ENCODE measurements at places on chromosomes 7 and 10.

- H3K4me3 ChIP-seq = no peak overlapping the region
- DNase-seq = no peak
- H3K27ac ChIP-seq = no peak overlapping the region
- no peaks in the 10 kb centered on the region for H3K36me3 ChIP-seq
- no peaks in the 10 kb centered on the region for H3K4me1 ChIP-seq
- no peaks in the 10 kb centered on the region for H3K27me3 ChIP-seq
These were observed 30.1 kb upstream of the KCNMA1 start for GRCh38 chr10:77667426-77668324.

- H3K4me1 ChIP-seq = no peaks in the 10 kb centered on the region
- peak; percentile 76 for DNase-seq
- no peaks in the 10 kb centered on the region for H3K27me3 ChIP-seq
- peak overlapping the region; percentile 49 for H3K4me3 ChIP-seq
- peak overlapping the region; percentile 48 for H3K27ac ChIP-seq
These were observed 256.4 kb downstream of the CAMK1D start for GRCh38 chr10:12605580-12606405.

- peaks cover 16% of the 10 kb centered on the region for H3K4me1 ChIP-seq
- H3K36me3 ChIP-seq = no peaks in the 10 kb centered on the region
- H3K4me3 ChIP-seq = no peak overlapping the region
- H3K27ac ChIP-seq = peak overlapping the region; percentile 71
- no peak for DNase-seq
These were observed 32.7 kb downstream of the CALML5 start for GRCh38 chr10:5466451-5467206.

DNA sequence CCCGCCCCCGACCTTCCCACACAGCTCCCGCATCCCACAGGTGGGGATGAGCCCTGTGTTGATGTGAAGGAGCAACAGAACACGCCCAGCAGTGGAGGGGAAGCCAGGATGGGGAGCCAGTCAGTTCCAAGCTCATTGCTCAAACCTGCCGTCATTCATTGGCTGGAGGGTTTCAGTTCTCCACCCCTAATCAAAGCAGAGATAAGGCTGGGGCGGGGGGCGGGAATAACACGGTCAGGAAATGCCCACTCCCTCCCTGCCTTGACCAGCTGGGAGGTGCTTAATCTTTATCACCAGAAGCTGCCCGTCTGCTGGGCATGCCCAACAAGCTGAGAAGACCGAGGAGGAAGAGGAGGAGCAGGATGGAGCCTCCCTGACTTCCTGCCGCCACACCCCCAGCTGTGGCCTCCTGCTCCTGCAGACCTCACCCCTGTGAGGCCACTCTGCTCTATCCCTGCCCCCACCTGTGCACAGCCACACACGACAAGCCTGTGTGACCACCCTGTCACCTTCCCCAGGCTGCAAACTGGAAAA lies 265.1 kb downstream of the ZEB1 start:
- no peak for DNase-seq
- H3K27ac ChIP-seq = no peak overlapping the region
- H3K4me3 ChIP-seq = no peak overlapping the region
- no peaks in the 10 kb centered on the region for H3K36me3 ChIP-seq

GRCh38 chr7:124074007-124074406 lies 41.1 kb upstream of the TMEM229A start:
- no peak overlapping the region for H3K4me3 ChIP-seq
- DNase-seq = no peak
- no peaks in the 10 kb centered on the region for H3K36me3 ChIP-seq
- H3K27me3 ChIP-seq = no peaks in the 10 kb centered on the region

DNA sequence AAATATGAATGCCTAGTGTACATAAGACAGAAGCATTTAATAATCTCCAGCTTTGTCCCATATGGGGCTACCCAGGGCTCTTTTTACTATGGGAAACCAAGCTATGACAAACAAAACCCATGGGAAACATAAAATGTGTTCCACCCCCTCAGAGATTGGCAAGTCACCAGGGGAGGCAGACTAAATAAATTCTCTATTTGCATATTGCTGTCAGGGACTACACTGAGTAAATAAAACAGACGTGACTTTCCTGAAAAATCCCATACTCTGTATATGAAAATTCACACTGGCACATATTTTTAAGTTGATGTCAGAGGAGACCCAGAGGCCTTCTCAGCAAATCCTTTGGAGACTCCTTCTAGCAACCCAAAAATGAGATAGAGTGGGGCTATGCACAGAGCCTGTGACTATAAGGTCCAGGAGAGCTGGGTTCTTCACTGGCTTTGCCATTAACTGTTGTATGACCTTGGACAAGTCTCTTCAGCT lies 44.0 kb upstream of the HPSE2 start:
- DNase-seq = no peak
- H3K4me1 ChIP-seq = no peaks in the 10 kb centered on the region
- H3K4me3 ChIP-seq = no peak overlapping the region
- no peaks in the 10 kb centered on the region for H3K36me3 ChIP-seq

DNA sequence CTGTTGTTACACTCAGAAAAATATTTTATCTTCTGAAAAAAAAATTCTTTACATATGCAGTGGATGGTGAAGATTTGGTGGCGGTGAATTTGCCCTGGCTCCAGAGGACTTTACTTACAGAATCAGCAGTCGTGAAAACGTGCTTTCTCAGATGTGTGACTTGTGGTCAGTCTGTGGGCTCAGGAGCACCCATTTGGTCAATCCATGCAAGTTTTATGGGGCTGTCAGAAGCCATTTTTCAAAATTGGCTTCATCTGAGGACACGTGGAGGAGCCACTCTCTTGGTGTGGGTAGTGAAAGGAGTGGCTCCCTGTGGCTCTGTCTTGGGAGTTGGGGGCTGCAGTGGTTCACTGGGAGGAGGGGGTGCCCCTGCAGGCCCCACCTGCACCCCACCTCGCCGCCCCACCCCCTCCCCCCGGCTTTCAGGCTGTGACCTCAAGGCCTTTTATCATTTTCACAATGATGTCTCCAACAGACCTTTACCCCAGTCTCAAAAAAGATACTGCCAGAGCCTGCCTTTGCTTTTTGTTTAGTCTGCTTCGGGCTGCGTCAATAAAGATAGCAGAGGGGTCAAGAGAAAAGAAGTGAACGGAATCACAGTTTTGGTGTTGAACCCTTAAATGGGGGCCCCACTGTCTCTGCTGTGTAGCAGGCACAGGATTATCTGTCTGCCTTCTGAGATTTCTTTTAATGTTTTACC lies 137.4 kb downstream of the MGMT start:
- no peaks in the 10 kb centered on the region for H3K27me3 ChIP-seq
- no peaks in the 10 kb centered on the region for H3K36me3 ChIP-seq
- H3K4me3 ChIP-seq = no peak overlapping the region

DNA sequence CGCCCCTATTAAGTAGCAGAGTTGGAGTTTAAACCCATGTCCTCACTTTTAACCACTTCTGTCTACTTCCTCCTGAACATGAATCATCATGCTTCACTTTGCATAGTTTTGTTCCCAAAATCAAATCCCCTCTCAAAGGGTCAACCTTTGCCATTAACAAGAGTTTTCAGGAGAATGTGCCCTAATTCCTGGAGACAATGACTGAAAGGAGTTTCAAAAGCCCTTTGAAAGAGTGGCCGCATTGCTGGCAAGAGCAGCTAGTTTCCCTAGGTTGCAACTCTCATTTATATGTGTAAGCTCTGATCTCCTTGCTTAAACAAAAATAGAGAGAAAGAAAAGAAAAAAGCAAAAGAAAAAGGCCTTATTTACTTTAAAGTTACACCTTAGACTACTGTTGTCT lies 9.2 kb downstream of the LGI1 start:
- H3K4me1 ChIP-seq = no peaks in the 10 kb centered on the region
- DNase-seq = no peak
- no peaks in the 10 kb centered on the region for H3K36me3 ChIP-seq
- H3K27me3 ChIP-seq = no peaks in the 10 kb centered on the region
- no peak overlapping the region for H3K27ac ChIP-seq

DNA sequence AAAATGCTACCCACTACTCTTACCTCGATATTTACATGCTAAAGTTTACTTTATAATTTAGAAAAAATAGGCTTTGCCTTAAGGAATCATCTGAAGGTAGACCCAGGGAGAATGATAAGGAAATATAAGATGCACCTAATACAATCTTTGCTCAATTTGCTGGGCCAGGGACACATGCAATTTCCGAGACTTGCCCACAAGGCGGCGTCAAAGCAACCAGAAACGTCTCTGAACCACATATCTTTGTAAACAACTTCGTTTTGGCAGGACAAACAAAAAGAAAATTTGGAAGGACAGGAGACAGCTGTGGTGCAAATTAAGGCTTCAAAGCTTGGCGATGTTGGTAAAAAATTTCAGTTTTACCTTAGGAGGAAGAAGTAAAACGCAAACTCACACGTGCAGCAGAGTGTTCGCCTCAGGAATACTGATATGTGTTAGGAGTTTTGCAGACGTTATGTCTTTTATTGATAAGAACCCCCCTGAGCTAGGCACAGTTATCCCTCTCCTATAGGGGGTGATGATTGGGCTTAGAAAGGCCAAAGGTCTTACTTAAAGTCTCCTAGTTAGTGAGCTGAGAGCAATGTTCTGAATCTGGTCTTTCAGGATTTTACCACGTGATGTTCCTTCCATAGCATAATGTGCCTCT lies 134.3 kb downstream of the PRKCQ start:
- no peaks in the 10 kb centered on the region for H3K27me3 ChIP-seq
- peaks cover 22% of the 10 kb centered on the region for H3K36me3 ChIP-seq
- no peak overlapping the region for H3K4me3 ChIP-seq
- H3K4me1 ChIP-seq = no peaks in the 10 kb centered on the region
- H3K27ac ChIP-seq = no peak overlapping the region

DNA sequence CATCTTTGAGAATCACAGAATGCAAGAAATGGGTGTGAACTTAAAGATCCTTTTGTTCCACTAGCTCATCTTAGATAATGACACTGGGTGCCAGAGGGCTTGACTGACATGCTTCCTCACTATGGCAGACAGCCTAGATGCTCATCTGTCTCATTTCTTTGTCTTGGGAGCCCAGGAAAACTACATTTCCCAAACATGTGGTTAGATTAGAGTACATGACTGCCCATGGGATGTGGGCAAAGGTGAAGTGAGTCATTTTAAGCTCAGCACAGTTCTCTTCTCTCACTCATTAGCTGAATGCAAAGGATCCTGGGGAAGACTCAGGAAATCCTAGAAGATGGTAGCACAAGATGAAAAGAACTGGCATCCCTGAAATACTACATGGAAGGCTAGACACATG lies 32.5 kb upstream of the TBX20 start:
- H3K27me3 ChIP-seq = no peaks in the 10 kb centered on the region
- no peak for DNase-seq
- no peaks in the 10 kb centered on the region for H3K4me1 ChIP-seq
- no peak overlapping the region for H3K4me3 ChIP-seq
- no peak overlapping the region for H3K27ac ChIP-seq

Data from ascending aorta (tissue), 2 donors.